ENCODE measurements at places on chromosomes 4 and X.

GRCh38 chr4:47837908-47838294 lies at the start of gene CORIN:
Gene CORIN (minus strand): TSS chr4:47838067. CDS start chr4:47837949, 118 bp downstream.
- DNase-seq: no peak

GRCh38 chr4:177667687-177668086 lies 225.4 kb upstream of the AGA start:
- no peak for DNase-seq

- no peak for DNase-seq
Measured at GRCh38 chr4:96102541-96103026, 262.7 kb downstream of the PDHA2 start.

DNA sequence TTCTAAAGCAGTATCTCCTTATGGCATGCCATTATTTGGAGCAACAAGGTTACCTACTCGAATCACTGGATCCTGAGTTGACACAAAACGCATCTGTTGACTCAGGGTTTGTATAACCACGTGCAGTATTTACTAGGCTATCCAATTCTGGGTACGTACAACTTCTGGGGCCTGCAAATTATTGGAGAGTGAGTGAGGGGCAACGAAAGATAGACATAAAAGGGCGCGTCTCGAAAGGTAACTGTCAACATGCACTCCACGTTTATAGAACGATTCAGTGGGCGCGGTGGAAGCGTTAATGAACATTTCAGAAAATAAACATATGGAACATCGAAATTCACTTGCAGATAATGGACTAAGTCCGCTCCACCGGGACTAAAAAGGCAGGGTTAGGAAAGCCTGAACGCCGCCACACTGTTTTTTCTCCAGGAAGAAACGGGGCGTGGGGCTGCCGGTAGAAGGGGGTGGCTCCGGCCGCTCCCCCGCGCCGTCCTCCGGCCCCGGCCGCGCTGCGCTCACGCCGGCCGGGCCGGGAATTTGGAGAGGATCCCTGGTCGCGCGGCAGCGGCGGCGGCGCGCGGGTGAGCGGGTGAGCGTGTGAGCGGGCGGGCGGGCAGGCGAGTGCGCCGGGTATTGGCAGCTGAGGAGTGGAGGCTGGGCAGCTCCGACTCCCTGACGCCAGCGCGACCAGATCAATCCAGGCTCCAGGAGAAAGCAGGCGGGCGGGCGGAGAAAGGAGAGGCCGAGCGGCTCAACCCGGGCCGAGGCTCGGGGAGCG lies at the start of gene SMAD1:
Gene SMAD1 (plus strand): TSS at position 690 of the 778 bp plus-strand sequence. CDS start 32,761 bp downstream, outside the sequence.
- peak; percentile 82 for DNase-seq

GRCh38 chr4:686413-687040 lies 2.4 kb downstream of the SLC49A3 start:
- no peak for DNase-seq

DNA sequence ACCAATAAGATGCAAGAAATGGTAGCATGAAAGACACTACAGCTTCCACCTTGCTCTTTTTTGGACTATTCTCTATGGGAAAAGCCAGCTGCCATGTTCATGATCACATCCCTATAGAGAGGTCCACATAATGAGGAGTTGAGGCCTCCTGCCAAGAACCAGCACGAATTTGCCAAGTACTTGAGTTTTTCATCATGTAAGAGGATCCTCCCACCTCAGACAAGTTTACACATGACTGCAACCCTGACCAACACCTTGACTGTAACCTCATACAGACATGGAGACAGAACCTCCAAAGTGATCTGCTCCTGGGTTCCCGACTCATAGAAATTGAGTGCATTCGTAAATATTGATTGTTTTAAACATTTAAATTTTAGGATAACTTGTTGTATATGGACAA lies 135.2 kb upstream of the TSPAN5 start:
- no peak for DNase-seq

- DNase-seq: no peak
Measured at GRCh38 chrX:39311646-39312045, 510.4 kb downstream of the MID1IP1 start.

DNA sequence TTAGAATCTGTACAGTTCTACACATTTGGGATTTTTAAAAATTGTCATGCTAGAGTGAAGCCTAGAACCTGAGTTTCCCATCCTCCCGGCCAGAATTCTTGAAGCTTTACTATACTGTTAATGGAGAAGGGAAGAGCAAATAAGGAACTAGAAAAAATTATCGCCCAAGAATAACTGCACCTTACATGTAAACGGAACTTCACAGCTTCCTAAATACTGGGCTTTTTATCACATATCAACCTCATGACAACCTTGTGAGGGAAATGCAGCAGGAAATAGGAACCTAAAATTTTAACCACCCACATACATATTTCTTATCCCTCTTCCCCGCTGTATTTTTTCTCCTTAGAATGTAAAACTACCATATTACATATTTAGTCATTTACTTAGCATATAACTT lies 19.3 kb downstream of the ARHGEF9 start:
- no peak for DNase-seq

DNA sequence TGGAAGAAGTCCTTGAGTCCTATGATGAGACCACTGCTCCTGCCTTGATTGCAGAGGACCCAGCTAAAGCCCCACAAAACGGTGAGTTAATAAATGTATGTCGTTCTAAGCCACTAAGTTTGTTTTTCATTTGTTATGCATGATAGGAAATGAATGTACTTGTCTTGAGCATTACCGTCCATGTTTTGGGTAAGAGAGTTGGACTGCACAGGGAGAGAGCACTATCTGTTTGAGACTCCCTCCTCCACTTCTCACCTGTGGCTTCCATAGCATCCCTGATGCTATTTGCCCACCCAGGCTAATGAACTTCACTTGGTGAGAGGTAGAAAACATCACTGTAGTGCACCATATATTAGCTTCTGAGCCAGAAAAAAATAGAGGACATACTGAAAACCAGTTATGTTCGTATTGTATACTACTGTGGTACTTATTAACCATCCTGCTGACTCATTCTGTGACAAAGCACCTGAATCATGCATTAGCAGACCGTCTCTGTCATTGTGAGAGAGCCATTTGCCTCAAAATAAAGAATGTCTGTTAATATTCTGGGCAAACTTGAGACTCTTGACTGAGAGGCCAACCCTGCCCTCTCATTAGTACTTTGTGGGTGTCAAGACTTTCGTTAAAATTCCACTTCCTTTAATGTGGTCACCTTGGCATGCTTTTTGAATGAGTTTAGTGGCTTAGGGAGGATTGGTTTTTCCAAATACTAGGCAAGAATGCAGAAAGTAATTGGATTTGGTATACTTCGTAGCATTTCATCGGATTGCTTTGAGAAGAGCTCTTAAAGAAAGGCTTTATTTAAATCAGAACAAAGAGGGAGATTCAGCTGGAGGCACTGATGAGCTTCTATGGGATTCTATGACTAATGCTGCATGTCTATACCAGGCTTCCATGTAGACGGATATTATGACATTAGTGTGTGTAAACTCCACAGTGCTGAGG lies 99.3 kb upstream of the GRPR start:
- DNase-seq: no peak

GRCh38 chrX:115233497-115234455 lies at the start of gene LRCH2:
Gene LRCH2 (minus strand): TSS chrX:115234096. CDS start chrX:115234041, 55 bp downstream.
- peak; percentile 48 for DNase-seq

DNA sequence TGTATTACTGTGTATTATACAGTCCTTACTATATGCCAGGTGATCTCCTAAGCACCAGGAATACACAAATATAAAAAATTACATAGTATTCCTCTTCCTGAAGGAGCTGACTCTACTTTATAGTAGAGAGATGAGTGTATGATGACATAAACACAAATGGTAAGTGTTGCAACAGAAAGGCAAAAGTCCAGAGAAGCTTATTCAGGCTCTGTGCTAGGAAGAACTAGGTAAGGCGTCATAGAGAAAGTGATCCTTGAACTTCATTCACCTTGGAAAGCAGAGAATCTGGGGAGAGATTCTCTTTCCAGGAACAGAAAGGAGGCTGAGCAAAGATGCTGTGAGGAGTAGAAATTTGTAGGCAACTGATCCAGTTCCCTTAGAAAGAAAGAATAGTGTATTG lies 115.0 kb upstream of the KCNIP4 start:
- DNase-seq: no peak

DNA sequence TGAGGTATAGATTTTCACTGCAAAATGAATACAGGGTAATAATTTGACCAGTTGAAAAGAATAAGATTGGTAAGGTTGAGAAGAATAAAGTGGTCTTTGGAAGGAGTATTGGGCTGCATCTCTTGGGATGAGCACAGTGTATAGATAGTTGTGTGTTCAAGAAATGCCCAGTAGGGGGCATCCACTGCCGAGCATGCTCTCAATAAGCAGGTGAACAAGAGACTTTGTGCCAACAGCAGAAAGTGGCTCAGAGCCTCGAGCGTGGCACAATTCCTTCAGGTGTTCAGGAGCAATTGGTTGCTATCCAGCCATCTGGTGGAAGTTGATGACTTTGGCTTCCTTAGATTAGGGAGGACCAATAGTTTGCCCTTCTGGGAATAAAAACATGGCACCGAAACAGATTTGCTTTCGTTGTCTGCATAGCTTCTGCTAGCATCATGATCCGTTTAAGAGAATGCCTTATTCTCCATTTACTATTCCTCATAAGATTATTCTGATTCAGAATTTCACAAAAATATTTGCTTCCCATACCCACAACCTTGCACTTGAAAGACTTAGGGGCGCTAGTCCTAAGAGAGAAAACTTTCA lies 258.1 kb upstream of the NEIL3 start:
- DNase-seq: no peak

GRCh38 chr4:187357045-187357643 lies 633.5 kb upstream of the FAT1 start:
- DNase-seq: no peak

DNA sequence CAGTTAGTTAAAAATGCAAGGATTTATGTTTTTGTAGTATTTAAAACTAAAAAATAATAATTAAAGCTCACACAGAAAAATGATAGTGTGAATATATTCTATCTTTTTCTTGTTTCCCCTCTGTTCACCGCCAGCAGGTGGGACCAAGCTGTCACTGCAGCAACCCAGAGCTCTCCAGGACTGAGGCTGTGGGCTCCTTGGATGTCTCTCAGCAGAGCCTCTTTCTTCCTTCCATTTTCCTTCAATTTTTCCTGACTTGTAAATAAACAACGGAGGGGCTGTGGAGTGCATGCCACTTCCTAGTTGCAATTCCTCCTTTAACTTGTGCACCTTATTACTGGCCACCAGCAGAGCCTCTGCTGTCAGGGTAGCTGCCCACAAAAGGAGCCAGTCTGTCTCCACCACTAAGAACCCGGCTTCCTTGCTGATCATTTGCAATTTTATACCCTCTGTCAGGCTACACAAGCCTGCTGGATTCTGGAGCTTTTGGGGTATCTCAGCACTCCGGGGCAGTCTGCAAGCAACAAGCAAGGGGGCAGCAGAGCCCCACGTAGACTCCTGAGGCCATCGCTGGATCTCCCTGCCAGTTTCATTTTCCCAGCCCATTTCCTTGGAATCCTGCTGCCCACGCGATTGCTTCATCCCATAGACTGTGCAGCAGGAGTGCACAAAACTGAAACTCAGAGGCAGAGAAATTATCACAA lies 1467.4 kb downstream of the C4orf33 start:
- DNase-seq: peak; percentile 15

DNA sequence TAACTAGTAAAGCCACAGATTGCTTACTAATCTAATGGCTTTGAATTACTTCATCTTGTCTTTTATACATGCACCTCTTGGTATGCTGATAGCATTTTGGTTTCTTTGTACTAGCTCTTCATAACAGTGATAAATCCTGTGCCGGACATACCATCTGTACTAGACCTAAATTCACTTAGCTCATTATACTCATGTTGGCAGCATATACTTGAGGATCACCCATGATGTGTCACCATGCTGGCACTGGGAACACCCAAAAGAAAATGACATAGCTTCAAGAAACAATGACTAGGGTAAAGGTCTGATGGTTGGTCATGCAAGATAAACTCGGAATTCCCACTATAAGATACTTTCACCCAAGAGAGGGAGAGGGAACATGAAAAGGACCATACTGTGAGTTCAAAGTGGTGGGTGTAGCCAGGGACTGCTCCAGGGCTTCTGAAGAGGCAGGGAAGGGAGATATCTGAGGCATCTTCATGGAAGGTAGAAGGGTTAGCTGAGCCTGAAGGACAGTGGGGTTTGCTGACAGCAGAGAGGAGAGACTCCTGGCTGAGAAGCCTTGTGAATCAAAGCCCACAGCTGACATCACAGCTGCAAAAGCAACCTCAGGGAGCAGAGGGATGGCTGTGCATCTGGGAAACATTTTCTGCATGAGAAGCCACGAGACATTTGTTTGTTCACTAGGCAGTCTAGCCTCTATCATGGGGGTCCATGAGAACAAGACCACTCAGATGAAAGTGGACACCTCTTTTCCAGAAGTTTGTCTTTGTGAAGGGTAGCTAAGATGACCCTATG lies 314.2 kb downstream of the RAB28 start:
- no peak for DNase-seq

GRCh38 chrX:10677490-10677889 lies 57.1 kb upstream of the MID1 start:
- DNase-seq: peak; percentile 2

DNA sequence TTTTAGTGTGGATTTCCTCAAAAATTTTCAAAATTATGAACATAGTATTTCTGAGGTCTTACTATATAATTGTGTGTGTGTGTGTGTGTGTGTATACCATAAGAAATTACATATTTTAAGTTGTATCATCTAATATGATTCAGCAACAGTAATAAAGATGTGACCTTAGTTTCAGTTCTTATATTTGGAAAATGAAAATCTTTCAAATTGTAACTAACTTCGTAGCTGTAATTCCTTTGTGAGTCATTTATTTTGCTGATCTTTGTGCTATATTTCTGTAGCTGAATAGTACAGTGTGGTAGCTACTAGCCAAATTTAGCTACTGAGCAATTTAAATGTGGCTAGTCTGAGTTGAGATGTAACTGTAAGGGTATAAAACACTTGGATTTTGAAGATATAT lies 116.4 kb downstream of the RAP1GDS1 start:
- no peak for DNase-seq

DNA sequence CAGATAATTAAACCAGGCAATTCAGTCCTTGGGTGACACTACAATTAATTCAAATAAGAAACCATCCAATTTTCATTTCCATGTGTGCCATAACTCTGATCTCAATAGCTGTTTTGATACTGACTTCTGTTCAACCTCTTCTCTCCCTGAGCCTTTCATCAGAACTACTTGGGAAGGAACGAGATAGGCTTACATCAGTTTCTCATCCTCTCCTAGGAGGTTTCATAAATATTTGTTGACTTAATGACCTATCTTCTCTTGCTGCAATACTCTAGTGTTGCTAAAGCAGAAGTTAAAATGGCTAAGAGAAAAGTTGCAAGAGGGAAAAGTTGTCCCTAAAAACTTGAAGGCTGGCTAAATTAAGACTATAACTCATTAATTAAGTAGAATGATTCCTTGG lies 41.8 kb downstream of the PRKG2 start:
- DNase-seq: no peak

GRCh38 chrX:11564546-11564945 lies 101.2 kb downstream of the ARHGAP6 start:
- DNase-seq: no peak

DNA sequence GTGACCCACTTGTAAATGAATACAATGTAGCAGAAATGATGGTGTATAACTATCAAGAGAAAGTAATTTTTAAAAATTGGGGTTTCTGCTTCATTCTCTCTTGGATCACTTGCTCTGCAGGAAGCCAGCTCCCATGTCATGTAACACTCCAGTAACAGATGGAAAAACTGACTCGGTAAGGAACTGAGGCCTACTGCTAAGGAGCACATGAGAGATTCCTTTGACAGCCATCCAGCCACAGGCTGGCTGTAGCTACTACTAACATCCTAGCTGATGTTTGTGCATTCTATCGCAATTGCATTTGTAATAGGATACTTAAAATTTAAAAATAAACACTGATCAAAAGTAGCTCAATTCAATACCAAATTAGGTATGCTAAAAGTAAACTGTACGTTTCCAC lies 102.3 kb upstream of the MAB21L2 start:
- DNase-seq: no peak

GRCh38 chrX:110734894-110735541 lies 60.6 kb downstream of the CHRDL1 start:
- no peak for DNase-seq

All from hippocampal formation (tissue), 2 donors.